ENCODE measurements at places on chromosomes 7 and 10.

- DNase-seq: no peak
Observed at GRCh38 chr7:27203365-27203953, 3.6 kb upstream of the HOXA13 start.

- DNase-seq: no peak
Observed at GRCh38 chr10:69883310-69884023, 81.8 kb downstream of the COL13A1 start.

GRCh38 chr7:93374345-93374940 lies 142.3 kb downstream of the VPS50 start:
- peak; percentile 32 for DNase-seq

GRCh38 chr7:21999896-22000295 lies 54.2 kb upstream of the CDCA7L start:
- DNase-seq: no peak

GRCh38 chr7:107327986-107328569 lies 141.8 kb upstream of the GPR22 start:
- no peak for DNase-seq

DNA sequence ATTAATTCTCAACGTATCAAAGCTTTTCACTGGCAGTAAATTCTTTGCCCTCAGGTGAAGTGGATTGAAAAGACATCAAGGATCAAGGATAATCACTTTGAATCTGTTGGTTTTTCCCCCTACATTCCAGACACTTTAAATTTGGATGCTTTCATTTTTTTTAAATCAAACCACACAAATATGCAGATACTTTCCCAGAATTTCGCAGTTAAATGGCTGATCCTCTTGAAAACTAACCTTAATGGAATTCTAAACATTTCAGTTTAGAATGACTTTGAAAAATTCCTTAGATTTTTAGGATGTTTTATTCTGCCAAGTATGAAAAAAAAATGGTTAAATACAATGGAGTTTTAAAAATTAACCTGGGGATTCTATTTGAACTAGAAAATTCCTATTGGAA lies 325.9 kb downstream of the GFRA1 start:
- no peak for DNase-seq

GRCh38 chr10:34298346-34298818 lies 516.7 kb downstream of the PARD3 start:
- no peak for DNase-seq

DNA sequence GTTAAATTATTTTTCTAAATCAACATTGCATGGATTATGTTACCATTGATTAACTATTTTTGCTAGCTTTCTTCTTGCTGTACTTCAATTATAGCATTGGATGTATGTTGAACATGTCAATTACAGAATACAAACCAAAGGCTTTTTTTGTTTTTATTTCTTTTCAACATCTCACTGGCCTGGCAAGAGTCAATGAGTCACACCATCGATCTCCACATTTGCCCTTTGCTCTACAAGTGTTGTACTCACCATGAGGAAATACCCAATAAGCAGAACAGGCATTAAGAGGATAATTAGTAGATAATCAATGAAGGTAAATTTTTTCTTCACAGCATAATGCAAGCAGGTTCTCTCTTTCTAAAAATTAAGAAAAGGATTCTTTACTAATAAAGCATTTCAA lies 23.3 kb downstream of the ANKRD22 start:
- no peak for DNase-seq

DNA sequence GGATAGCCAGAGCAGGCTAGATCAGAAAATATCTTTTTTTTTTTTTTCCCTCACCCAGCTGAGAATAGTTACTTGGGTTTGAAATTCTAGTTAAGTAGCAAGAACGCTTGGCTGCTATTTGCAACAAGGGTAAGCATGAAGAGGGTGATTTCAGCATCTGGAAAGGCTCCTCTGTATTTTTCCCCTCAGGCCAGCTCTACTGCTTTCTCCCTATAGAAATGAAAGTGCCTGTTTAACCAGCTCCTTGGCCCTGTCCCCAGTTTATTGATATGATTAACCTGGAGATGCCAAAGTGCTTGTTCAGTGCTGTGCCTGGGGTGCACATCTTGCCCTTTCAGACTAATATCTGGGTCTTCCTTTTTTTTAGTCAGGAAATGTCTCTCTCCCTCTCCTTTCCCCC lies 37.1 kb downstream of the AP3M1 start:
- no peak for DNase-seq

GRCh38 chr7:69981646-69982045 lies 383.4 kb downstream of the AUTS2 start:
- no peak for DNase-seq

- no peak for DNase-seq
Observed at GRCh38 chr10:24255115-24255880, 46.4 kb downstream of the KIAA1217 start.

DNA sequence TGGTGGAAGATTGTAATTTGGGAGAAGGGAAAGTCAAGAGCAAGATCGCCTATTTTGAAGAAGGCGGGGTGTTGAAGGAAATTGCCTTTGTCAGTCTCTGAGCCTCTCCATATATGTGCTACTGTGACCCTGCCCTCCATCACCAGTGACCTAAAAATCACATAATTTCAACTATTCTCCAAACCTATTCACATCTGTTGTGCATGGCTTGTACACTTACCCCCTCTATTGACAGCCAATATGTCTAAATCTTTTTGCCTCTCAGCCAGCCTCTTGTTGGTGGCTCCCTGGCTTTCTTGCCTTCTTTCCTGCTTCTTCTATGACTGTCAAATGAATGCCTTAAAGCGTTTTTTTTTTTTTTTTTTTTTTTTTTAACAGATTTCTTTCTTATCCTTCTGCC lies 295.6 kb downstream of the AUTS2 start:
- DNase-seq: peak; percentile 55

DNA sequence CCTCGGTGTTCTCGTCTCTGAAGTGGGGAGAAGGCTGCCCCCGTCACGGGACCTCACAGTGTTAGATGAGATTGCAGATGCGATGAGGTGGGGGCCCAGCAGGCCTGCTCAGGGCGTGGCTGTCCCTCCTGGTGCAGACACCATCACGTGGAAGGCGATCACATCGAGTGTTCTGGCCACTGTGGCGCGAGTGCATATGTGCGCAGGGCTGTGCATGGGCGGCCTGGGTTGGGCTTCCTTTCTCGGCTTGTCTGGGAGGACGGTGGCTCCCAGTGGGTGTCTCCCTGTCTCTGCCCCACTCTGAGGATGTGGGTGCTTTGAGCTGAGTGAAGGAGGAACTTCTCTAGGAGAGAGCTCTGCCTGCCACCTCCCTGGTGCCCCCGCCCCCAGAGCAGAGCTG lies 83.1 kb downstream of the LHPP start:
- no peak for DNase-seq

DNA sequence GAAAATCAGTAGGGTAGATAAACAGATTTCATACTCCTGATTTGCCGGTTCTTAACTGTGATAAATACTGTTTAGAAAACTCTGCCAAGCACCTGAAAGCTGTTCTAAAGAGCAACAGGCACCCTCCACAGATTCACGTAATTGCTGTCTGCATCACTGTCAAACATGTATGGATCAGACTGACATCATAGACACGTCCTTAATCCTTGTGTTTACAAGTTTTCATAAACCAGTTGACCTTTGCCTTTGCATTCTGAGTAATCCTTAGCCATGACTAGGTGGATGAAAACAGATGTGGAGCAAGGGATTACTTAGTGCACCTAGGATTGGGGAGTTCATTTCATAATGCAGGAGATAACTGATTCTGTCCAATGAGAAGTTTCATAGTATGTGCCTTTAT lies 41.6 kb downstream of the SLC39A12 start:
- no peak for DNase-seq

GRCh38 chr10:129509155-129509554 lies 42.1 kb downstream of the MGMT start:
- no peak for DNase-seq

- DNase-seq: no peak
Observed at GRCh38 chr7:152103691-152104090, 78.2 kb downstream of the GALNT11 start.

- DNase-seq: no peak
Observed at GRCh38 chr7:24885305-24885704, 94.7 kb downstream of the OSBPL3 start.

DNA sequence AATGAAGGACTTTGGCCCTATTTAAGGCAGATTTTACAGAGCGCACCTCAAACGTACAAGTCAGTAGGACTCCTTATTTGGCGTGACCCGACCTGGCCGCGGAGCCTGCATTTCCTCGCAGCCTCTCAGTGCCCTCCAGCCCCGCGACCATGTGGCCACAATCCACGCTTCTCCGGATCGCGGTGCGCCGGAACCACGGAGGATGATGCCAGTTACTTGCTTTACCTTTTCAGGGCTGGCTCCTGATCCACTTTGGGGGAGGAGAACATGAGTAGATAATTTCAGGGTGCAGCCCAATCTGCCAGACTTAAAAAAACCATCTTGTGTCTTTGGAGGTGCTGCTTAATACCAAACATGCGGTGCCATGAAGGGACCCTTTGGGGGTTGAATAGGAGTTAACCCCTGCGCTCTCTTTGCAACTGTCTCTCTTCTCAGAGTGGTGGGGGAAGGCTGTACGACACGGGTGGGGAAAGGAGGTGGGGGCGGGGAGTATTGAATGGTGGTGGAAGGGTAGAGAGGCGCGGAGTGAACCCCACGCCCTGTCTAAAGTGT lies 1.5 kb downstream of the FRAT1 start:
- DNase-seq: no peak

GRCh38 chr10:29959586-29959985 lies 99.8 kb downstream of the JCAD start:
- DNase-seq: no peak

- no peak for DNase-seq
Observed at GRCh38 chr7:116591202-116592040, 66.6 kb downstream of the CAV1 start.

DNA sequence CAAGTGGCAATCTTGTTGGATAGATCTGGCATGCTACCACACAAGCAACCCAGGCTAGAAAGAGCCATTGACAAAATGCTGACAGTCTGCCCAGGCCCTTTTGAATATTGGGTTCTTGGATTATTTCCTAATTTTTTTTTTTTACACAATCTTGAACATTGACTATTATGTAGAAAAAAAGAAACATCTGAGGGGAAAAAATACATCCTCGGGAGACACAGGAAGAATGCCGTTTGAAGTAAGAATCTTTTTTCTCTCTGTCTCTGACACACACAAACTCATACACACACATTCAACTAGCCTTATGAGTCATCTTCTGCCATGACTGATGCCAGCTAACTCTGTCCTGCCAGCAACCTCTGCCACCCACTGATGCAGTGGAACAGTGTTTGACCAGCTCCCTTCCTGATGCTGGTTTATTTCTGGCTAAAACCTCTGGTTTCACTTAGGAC lies 47.2 kb downstream of the SORBS1 start:
- no peak for DNase-seq

GRCh38 chr7:128106821-128107220 lies 75.6 kb upstream of the LRRC4 start:
- DNase-seq: no peak

DNA sequence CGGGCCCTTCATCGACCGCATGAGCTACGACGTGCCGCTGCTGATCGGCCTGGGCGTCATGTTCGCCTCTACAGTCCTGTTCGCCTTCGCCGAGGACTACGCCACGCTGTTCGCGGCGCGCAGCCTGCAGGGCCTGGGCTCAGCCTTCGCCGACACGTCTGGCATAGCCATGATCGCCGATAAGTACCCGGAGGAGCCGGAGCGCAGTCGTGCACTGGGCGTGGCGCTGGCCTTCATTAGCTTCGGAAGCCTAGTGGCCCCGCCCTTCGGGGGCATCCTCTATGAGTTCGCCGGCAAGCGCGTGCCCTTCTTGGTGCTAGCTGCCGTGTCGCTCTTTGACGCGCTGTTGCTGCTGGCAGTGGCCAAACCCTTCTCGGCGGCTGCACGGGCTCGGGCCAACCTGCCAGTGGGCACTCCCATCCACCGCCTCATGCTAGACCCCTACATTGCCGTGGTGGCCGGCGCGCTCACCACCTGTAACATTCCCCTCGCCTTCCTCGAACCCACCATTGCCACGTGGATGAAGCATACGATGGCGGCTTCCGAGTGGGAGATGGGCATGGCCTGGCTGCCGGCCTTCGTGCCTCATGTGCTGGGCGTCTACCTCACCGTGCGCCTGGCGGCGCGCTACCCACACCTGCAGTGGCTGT lies 1.2 kb downstream of the SLC18A3 start:
- DNase-seq: peak; percentile 1

DNA sequence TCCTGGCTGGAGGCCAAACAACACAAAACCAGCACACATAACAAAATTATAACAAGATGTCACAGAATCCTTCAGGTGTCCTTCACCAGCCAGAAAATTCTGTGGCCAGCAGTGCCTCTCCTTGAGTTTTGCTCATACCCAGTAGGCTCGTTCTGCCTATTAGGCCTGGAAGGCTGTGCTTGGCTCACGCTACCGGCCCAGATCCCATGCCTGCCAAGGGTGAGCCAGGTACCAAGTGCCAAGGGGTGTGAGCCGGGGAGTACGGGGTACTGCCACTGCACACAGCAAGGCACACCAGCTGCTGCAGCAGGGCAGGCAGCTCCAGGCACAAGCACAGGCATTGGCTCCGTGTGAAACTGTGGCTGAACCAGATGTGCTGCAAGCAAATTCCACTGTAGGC lies 1562.0 kb downstream of the REEP3 start:
- no peak for DNase-seq

DNA sequence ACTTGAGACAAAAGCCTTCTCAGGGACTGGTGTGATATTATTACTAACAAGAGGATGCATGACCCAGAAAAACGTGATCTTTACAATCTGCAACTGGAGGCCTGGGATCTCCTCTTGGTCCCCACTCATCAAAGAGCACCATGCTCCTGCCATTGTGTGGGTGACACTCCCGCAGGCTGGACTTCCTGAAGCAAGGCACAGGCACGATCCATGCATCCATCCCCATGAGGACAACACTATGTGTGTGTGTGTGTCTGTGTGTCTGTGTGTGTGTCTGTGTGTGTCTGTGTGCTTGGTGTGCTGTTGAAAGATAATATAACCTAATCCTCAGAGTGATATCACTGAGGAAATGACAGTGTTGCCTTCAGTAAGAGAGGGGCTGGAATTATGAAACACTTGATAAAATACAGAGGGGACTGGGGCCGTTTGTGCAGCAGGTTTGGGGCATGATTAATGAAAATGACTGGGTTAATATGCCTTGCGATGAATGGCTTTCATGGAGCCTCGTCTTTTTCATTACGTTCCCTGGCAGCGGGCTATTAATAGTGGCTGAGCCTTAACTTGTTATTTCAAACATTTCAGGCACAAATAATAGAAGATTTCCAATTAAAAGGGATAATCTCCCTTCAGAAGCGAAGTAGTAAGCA lies 180.8 kb upstream of the TCERG1L start:
- DNase-seq: no peak

GRCh38 chr7:24727154-24728120 lies 29.8 kb downstream of the GSDME start:
- DNase-seq: no peak

GRCh38 chr7:48755061-48755555 lies 169.2 kb upstream of the CDC14C start:
- no peak for DNase-seq

- DNase-seq: no peak
Observed at GRCh38 chr10:11724938-11725776, 17.0 kb upstream of the ECHDC3 start.
